B cell (primary cell): ENCODE measurements at places on chromosomes 13 and 19. TPM values are rescaled to one million over a fixed set of nuclear protein-coding genes. Genes with fewer than 3 reads are reported as not detected.

Gene KLK3
- polyA plus RNA-seq: not detected in 2 replicates

Gene LGALS7B
- polyA plus RNA-seq: not detected in 2 replicates

Gene NLRP4
- 0.45 and 1.3 TPM in 2 replicates for polyA plus RNA-seq

Gene ZNF841
- 7.4 and 13.4 TPM in 2 replicates for polyA plus RNA-seq

Gene FGF9
- 0.13 and 0.25 TPM in 2 replicates for polyA plus RNA-seq

Gene ZNF419
- polyA plus RNA-seq: 8.7 and 11.2 TPM in 2 replicates

Gene IGFL1
- polyA plus RNA-seq: 0.15 TPM in 1 of 2 replicates, not detected in the other

Gene ZNF729
- polyA plus RNA-seq: not detected in 2 replicates

Gene PAN3
- polyA plus RNA-seq: 23.4 and 37.7 TPM in 2 replicates

Gene CEACAM3
- 0.14 TPM in 1 of 2 replicates, not detected in the other for polyA plus RNA-seq

Gene OR10H1
- not detected in 2 replicates for polyA plus RNA-seq

Gene SYT5
- 0.27 and 1.5 TPM in 2 replicates for polyA plus RNA-seq

Gene ZNF701
- 11.0 and 13.0 TPM in 2 replicates for polyA plus RNA-seq
